Pancreas (tissue), 10 donors: ENCODE measurements at places on chromosomes 11 and 22. TPM values are rescaled to one million over a fixed set of nuclear protein-coding genes. Genes with fewer than 3 reads are reported as not detected.

ROBO4 gene
- total RNA-seq = 3.3 TPM

CSKMT gene
- 11.0 TPM for total RNA-seq

RAB36 gene
- total RNA-seq = 4.2 TPM

DNA sequence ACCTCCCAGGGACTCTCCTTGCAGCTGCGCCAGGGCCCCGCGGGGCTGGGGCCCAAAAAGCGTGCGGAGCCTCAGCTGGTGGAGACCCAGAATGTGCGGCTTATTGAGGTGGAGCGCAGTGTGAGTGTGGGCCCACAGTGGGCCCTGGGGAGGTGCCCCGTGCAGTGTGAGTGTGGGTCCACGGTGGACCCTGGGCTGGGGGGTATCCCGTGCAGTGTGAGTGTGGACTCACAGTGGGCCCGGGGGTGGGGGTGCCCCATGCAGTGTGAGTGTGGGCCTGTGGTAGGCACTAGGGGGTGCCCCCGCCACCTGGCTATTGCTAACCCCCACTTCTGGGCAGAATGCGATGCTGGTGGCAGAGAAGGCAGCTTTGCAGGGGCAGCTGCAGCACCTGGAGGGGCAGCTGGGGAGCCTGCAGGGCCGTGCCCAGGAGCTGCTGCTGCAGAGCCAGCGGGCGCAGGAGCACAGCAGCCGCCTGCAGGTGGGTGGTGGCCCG, 7.8 kb upstream of the RPS6KA4 start:
- DNase-seq = no peak

DNA sequence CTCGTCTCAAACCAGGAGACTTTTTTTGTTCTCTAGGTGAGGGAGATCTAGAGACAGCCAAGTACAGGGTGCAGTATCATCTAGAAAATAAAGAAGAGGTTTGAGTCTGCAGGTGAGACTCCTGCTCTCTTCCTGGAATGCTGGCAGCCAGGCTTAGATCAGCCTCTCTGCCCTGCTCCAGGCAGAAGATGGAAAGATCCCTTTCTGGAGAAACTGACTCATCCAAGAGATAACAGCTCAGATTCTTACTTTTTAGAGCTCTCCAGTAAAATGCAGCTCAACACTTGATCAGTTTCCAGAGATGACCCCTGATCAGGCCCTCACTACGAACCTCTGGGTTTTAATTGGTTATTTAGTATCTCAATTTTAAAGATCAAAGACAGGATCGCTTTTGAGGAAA, 44.6 kb upstream of the EHF start:
- no peak for DNase-seq

GRCh38 chr11:72005347-72006260, 6.9 kb downstream of the IL18BP start:
- no peak for DNase-seq

GRCh38 chr11:104091281-104092096, 55.0 kb downstream of the DDI1 start:
- no peak for DNase-seq

DNA sequence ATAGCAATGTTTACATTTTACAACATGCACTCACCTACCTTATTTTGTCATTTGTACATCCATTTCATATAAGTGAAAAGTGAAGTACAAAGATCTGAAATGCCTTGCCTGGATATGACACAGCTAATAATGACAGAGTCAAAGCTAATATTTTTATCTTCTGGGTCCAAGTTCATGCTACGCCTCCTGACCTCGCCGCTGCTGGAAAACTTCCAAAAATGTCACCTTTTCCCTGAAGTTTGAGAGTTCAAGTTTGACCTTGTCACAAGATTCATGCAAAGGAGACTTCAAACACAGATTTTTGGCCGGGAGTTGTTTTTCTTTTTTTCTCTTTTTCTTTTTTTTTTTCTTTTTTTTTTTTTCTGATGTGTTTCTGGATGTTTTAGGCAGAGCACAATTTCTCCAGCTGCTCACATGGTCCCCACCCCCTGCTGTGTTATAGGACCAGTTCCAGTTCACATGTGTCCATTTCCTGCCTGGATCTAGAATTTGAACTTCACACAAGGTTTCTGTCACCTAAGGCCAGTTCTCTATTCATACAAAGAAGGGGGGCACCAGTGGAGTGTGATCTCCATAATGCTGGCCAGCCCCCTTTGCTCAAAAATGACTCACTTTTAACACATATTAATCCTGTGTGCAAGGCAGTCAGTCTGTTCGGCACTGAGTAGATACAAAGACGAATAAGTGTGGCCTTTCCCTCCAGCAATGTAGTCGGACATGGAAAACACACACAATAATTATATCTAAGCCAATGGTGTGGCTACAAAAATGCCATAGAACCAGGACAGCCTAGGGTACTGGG, 546.8 kb downstream of the BUD13 start:
- DNase-seq = no peak
